ENCODE measurements at places on chromosomes 2 and 18.

- no peak for DNase-seq
Observed at GRCh38 chr2:239292959-239293774, 107.7 kb downstream of the HDAC4 start.

- no peak for DNase-seq
Observed at GRCh38 chr2:42142547-42143184, 26.5 kb upstream of the EML4 start.

GRCh38 chr2:82781176-82781915, 1677.7 kb downstream of the SUCLG1 start:
- no peak for DNase-seq

DNA sequence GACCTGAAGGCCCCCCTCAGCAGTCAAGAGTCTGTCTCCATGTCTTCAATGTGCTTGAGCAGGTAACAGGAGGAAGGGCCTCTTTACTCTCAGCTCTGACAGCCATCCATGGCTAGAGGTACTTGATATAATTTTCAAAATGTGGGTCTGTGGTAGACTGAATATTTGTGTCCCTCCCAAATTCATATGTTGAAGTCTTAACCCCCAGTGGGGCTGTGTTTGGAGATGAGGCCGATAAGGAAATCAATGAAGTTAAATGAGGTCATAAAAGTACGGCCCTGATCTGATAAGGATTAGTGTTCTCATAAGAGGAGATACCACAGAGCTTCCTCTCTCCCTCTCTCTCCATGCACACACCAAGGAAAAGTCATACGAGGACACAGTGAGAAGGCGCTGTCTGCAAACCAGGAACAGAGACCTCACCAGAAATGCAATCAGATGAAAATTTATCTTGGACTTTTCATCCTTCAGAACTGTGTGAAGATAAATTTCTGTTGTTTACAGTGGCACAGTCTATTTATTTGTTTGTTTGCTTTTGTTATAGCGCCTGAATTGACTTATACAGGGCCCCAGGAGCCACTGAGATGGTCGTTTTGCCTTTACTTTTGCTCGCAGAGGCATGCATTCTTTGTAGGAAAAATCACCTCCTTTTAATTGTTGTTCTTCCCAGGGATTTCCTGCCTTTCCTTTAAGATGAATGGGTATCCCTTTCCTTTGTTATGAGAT, 274.8 kb upstream of the TRIB2 start:
- DNase-seq: no peak

GRCh38 chr2:212974692-212975091, 176.7 kb downstream of the IKZF2 start:
- no peak for DNase-seq

DNA sequence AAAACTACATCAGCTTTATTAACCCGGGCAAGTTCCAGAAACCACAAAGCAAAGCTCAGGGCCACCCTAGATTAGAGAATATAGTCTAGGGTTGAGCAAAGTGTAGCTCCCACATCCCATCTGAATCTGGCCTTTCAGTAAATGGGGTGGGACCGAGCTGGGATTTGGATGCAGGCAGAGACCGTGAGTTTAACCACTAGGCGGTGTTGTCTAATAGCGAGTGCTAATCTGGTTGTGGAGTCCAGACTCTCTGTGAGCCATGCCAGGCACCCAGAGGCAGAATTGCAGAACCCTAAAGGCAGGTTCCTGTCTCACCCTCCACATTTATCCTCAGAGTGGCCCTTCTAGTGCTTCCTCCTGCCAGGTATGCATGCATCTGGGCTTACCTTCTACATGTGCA, 435.9 kb downstream of the TSN start:
- no peak for DNase-seq

- no peak for DNase-seq
Observed at GRCh38 chr18:80249217-80250093, 2.1 kb upstream of the PARD6G start.

GRCh38 chr2:232981356-232981755, 31.7 kb downstream of the NGEF start:
- no peak for DNase-seq

Data from activated CD8-positive, alpha-beta memory T cell treated with anti-CD3 and anti-CD28 coated beads for 1 hour (primary cell).